Stimulated activated naive CD8-positive, alpha-beta T cell treated with anti-CD3 and anti-CD28 coated beads, Interleukin-15, Interleukin-2, amounts not matched to agents 100 U/mL and 50 U/mL, for 24 hours (primary cell): ENCODE measurements at places on chromosomes 13 and 19.

- DNase-seq: no peak
These were observed 83.1 kb downstream of the IRS2 start for GRCh38 chr13:109703250-109703649.

DNA sequence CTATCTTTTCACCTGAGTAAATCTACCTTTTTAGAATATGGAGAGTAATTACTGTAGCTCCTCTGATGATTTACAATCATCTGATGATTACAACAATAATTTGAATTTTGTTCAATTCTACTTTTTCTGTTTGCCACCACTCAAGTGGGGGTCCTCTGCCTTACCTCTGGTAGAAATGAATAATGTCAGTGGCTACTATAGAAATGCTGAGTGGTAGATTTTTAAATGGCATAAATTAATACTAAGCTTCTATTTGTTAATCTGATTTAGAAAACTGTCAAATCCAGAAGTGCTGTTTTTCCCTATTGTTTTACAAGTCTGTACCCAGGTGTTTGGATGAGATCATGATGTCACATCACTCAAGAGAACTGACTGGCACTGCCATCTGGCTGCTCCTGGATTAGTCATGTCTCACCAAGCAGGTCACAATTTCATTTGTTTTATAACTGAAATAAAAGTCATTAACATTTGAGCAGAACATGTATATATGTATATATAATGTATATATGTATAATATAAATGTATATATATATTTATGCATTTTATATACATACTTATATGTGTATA lies 494.8 kb downstream of the TBC1D4 start:
- no peak for DNase-seq

DNA sequence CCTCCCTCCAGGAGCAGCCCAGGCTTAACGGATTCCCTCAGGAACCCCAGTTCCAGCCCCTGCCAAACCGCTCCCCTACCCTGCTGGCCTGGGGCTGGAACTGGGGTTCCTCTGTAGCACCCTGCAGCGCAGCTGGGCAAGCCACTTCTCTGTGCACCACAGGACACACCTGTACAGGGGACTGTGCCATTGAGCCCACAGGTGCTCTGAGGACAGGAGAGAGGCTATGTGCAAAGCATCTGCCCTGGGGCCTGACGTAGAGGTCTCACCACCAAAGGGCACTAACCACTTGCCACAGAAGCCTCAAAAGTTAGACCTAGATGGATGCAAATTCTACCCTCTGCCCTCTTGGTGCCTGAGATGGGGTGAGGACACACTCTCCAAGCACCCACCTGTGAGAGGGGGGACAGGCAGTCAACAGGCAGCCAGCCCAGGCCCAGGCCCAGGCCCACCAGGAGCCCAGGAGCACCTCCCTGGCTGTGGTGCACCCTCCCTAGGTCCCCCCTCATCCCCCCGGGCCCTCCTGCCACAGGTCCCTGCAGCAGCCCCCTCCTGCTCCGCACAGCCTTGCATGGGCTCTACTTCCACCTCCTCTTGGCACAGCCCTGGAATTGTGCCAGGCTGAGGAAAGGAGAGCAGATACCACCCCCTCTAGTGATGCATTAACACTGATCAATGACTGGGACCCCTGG lies 27.6 kb upstream of the SLC35E1 start:
- DNase-seq: no peak

- no peak for DNase-seq
These were observed 897.0 kb downstream of the SLITRK6 start for GRCh38 chr13:84902243-84902642.

DNA sequence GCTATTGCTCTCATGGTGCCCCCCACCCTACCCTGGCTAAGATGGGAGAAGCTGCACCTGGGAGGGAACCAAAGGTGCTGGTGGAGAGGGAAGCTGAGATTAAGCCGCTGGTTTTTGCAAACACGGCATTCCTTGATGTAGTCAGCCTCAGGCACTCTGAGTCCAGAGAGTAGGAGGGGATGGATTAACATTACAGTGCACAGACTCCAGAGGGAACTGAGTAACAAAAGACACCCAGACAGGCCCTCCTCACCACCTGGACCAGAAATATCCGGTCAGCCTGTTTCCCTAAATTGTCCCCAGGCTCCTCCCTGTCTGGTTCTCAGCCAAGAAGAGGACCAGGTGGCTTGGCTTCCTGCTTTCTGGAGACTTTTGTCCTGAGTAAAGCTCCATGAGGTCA lies 28.9 kb upstream of the PABPC3 start:
- DNase-seq: no peak

DNA sequence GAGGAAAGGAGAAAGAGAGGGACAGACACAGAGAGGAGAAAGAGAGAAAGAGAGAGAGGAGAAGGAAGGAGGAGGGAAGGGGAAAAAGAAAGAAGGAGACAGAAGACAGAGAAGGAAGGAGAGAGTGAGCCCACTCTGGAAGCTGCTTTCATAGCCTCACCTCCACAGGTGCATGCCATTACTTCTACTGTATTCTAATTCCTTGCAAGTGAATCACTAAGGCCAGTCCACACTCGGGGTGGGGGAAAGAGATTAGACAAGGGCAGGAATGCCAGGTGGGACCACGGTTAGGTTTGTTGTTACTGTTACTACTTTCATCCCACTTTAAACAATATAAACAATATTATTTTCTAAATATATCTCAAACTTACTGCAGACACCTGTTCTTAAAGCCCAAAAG lies 684.5 kb upstream of the ARGLU1 start:
- DNase-seq: no peak

DNA sequence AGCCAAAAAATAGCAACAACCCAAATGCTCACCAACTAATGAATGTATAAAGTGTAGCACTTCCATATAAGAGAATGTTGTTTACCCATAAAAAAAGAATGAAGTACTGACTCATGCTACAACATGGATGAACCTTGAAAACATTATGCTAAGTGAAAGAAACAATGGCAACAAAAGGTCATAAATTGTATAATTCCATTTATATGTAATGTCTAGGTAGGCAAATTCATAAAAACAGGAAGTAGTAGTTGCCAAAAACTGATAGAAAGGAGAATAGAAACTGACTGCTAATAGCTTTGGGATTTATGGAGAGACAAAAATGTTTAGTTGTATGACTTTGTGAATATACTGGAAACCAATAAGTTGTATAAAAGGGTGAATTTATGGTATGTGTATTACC lies 21.6 kb downstream of the MYCBP2 start:
- no peak for DNase-seq

DNA sequence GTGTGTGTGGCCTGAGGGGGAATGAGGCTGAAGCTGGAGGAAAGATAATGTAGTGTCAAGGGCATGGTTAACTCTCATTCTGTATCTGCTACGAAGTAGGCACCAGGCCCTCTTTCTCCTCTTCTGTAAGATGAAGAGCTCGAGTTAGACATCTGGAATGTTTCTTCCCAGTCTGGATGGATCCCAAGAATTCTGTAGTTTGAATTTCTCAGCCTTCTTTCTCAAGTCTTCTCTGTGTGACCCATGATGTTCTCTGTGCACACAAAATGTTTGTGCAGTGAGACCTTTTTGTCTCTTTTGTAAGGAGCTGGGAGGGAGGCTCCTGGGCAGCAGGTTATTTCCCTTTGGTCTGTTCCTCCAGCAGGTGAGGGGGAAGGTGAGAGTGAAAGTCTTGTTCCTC lies 13.7 kb downstream of the FGF9 start:
- DNase-seq: no peak

DNA sequence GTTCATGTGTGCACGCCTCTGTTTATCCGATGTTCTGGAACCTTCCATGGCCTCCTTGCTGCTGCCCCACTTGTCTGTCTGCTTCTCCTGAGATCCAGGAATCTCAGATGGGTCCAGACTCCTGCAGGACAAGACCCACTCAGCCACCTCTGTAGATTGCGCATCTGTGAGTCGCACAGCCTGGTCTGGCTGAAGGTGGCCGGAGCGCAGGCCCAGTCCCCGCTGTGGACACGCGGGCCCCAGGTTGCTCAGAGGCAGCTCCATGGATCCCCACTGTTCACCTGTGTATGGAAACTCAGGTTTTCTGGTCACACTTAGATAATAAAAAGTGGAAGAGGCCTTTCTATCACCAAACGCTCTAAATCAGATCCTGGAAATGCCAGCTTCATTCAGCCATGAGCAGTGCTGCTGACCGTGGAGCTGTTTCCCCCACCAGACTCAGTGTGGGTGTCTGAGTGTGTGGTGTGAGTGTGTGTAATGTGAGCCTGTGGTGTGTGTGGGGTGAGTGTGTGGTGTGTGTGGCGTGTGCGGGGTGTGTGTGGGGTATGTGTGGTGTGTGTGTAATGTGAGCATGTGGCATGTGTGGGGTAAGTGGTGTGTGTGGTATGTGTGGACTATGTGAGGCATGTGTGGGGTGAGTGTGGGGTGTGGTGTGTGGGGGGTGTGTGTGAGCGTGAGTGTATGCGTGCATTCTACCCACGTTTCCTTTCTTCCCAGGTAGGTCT lies 59.5 kb downstream of the MCF2L start:
- no peak for DNase-seq

- no peak for DNase-seq
These were observed 82.8 kb downstream of the STARD13 start for GRCh38 chr13:33202644-33203169.

DNA sequence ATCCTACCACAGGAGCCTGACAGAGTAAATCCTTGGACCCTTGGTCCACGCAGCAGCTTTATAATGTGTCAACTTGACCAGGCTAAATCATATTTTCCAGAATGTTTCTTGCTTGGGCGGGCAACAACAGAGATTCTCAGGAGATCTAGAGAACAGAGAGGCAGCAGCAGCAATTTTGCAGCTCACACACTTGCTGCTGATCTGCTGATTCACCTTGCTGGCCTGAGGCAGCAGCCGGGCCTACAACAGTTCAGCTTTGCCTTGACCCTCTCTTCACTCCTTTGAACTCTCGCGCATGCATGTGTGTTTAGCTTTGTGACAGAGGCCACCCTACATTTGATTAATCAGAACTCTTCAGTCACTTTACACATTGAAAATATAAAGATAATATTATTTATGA lies 159.3 kb downstream of the UGGT2 start:
- DNase-seq: no peak

- no peak for DNase-seq
These were observed 4.9 kb downstream of the ZSCAN1 start for GRCh38 chr19:58038688-58039204.

- no peak for DNase-seq
These were observed 91.8 kb downstream of the LRCH1 start for GRCh38 chr13:46644816-46645215.

DNA sequence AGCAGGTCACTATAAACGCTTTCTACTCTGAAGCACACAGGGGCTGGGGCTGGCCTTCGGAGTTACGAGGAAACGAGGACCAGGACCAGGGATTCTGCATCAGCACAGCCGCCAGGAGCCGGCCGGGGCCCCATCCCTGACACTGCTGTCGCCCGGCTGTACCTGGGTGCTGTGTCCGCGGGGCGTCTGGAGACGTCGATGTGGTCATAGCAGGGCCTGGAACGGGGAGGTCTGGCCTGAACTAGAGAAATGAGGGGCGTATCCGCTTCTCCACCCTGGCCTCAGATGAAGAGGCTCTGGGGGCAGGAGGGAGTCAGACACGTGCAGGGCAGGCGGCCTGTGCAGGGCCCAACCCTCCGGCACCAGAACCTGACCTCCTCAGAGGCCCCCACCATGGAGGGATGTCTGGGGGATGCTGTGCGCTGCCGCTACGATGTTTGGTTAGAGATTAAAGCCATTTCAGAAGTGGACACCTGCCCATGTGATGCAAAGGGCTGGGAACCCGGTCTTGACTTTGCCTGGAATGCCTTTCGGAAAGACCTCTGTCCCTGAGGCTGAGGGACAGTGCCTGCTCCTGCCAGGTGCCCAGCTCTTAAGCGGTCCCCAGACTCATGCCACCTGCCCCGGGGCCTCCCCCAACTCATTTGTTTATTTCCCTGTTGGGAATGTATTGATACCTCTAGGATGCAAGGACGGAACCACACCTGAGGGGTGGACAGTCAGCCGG lies 21.4 kb downstream of the GAS6 start:
- no peak for DNase-seq

DNA sequence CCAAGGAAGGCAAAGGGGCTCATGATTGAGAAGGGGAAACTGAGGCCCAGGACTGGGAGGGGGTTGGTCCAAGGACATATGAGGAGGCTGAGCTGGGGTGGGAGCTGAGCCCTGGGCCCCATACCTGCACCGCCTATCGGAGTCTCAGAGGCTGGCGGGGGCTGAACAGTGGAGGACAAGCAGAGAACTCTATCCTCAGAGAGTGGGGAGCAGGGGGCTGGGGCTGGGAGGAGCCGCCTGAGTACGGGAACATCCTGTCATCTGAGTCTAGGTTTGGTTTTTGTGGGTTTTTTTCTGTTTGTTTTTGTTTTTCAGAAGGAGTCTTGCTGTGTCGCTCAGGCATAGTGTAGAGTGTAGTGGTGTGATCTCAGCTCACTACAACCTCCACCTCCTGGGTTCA lies 6.2 kb downstream of the ARRDC2 start:
- no peak for DNase-seq

DNA sequence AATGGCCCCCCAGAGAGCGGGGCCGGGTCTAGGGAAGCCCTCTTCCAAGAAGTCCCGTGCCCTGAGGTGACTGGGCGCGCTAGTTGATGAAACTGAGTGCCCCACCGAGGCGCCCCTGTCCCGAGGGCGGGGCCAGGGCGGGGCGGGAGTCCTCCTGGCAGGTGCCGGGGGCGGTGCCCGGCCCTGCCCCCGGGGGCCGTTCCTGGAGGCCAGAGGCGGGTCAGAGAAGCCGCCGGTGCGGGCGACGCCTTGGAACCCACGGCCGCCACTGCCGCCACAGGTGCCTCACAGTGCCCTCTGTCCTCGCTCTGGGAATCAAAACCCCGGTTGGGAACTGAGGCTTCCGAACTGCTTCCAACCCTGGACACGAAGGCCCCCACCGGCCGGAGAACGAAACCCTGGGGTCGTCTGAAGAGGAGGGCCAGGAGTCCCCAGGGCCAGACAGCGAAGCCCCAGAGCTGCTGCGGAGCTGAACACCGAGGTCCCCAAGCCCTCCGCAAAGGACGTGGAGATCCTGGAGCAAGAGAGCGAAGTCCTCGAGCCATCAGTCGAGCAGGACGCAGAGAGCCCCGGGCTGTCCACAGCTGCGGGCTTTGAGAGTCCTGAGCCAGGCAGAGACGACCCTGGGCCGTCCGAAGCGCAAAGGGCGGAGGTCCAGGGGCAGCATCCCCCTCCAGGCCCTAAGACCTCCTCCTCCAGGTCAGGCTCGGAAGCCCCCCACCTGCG lies at the start of gene MISP3:
MISP3 (plus strand) TSS at position 252 of the 726 bp plus-strand sequence. CDS start 524 bp downstream, outside the sequence.
- DNase-seq: peak; percentile 65

GRCh38 chr19:5804516-5805461 lies at the start of gene NRTN:
Gene NRTN (plus strand): TSS chr19:5805067. CDS start chr19:5824166, 19,099 bp downstream.
- DNase-seq: peak; percentile 58

GRCh38 chr19:9791552-9792205 lies 23.1 kb upstream of the ZNF846 start:
- DNase-seq: peak; percentile 93

GRCh38 chr13:109939180-109939579 lies 152.8 kb upstream of the IRS2 start:
- no peak for DNase-seq

- peak; percentile 5 for DNase-seq
These were observed 1.7 kb downstream of the KLF5 start for GRCh38 chr13:73060251-73061160.
